Stimulated activated effector memory CD8-positive, alpha-beta T cell treated with anti-CD3 and anti-CD28 coated beads, Interleukin-12 subunit alpha, Interleukin-12 subunit beta, amount 100 ng/mL, for 72 hours (primary cell): ENCODE measurements at places on chromosomes 1 and 21.

DNA sequence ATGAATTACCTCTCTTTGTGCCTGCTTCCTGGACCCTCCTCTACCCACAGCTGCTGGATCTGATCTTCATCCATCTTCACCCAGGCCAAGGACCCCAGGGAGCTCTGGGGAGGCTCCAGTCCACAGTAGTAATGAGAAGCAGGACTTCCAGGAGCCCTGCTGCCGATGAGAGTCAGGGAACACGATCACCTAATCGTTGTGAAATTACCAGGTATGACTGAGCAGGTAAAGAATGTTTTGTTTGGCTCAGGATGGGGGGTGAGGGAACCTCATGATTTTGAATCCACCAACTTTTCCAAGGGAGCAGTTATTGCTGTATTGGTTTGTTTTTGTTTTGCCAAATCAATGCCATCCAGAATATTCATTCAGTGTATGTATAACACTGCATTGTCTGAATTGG is 454.0 kb downstream of the PLPP3 start:
- DNase-seq: no peak

GRCh38 chr1:5828308-5828935 is 163.8 kb downstream of the NPHP4 start:
- no peak for DNase-seq

GRCh38 chr1:222754366-222755139 is 17.6 kb downstream of the FAM177B start:
- DNase-seq: no peak

DNA sequence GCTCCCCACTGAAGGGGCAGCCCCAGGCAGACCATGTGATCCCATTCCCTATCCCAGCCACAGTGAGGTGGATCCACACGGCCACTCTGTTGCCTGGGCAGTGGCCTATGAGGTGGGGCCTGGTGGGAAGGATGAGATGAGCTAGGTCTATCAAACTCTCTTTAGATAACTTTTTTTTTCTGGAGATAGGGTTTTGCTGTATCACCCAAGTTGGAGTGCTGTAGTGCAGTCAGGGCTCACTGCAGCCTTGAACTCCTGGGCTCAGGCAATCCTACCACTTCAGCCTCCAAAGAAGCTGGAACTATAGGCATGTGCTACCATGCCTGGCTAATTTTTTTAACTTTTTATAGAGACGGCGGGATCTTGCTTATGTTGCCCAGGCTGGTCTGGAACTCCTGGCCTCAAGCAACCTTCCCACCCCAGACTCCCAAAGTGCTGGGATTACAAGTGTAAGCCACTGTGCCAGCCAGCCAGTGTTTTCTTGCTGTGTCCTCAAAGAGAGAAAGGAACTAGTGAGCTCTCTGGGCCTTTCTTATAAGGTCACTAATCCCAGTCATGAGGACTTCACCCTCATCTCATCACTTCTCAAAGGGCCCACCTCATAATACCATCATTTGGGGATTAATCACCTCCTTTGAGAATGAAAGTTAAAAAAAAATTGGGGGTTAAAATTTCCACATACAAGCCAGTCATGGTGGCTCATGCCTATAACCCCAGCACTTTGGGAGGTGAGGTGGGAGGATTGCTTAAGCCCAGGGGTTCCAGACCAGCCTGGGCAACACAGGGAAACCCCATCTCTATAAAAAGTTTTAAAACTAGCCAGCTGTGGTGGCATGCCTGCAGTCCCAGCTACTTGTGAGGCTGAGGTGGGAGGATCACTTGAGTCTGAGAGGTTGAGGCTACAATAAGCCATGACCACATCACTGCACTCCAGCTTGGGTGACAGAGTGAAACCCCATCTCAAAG is 36.6 kb downstream of the H3-3A start:
- DNase-seq: no peak

GRCh38 chr1:44806704-44807363 is at the start of gene DYNLT4:
DYNLT4 (minus strand) TSS chr1:44807351; CDS start chr1:44806668, 683 bp downstream.
- DNase-seq: no peak
